ENCODE measurements at places on chromosomes 6 and 20.

- no peak for DNase-seq
Observed at GRCh38 chr6:128567029-128567428, 46.6 kb upstream of the PTPRK start.

- DNase-seq, result no peak
Observed at GRCh38 chr6:136866872-136867416, 44.6 kb downstream of the PEX7 start.

- DNase-seq, result no peak
Observed at GRCh38 chr6:12090714-12091113, 78.6 kb downstream of the HIVEP1 start.

DNA sequence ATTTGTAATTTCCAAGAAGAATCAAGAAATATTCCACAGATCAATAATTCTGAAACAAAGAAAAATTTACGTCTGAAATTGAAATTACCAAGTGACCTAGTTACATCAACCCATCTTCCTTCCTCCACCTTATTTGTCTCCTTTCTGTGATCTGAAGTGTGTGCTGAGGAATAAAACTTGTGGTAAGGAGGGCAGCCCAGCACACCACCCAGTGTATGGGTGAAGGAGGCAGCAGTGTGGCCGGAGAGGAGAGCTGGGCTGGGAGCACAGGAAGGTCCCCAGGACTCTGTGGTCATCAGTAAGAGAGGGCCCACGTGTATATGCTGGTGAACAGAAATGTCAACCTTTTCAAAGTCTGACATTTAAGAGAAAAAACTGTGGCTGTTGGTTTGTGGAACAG is 11.3 kb upstream of the CCR6 start:
- no peak for DNase-seq

GRCh38 chr6:26086211-26086610 is 1.0 kb upstream of the HFE start:
- DNase-seq, result no peak

- DNase-seq, result no peak
Observed at GRCh38 chr20:35320396-35321126, 28.3 kb upstream of the FAM83C start.

DNA sequence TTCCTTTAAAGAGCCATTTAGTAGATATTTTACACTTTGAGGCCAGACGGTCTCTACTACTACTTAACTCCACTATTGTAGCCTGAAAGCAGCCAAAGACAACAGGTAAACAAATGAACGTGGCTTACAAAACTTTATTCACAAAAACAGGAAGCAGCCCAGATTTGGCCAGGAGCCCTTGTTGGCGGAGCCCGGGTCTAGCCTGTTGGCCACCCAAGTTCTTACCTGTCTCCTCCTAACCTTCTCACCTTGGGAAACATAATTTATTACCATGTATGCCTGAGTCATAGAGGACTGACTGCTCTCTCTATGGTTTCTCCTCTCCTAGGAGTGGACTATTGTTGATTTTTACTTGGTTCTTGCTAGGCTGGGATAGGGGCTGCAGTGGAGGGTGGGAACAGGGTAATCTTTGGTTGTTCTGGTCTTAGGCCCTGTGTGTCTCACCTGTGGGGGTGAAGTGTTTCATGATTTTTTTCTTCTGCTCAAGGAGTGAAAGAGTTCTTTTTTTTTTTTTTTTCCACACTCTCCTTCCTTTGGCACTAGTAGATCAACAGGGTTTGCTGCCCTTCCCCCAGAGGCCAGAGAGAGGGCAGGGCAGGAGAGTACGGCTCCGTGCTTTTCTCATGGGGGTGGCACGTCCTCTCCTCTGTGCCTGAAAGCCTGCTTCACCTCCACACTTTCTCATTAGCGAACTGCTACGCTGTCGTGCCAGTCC is 90.0 kb downstream of the RPP40 start:
- DNase-seq, result no peak

Data from NAMALWA (cell line).